AG08396 (cell line): ENCODE measurements at places on chromosomes 4 and X.

GRCh38 chrX:150913511-150913910 is 15.0 kb upstream of the CD99L2 start:
- DNase-seq, result no peak

- DNase-seq, result no peak
Observed at GRCh38 chr4:86280246-86280645, 79.6 kb downstream of the MAPK10 start.

GRCh38 chrX:31099536-31100090 is 27.8 kb upstream of the FTHL17 start:
- DNase-seq, result no peak

- DNase-seq, result no peak
Observed at GRCh38 chrX:67351411-67351810, 192.4 kb upstream of the AR start.

DNA sequence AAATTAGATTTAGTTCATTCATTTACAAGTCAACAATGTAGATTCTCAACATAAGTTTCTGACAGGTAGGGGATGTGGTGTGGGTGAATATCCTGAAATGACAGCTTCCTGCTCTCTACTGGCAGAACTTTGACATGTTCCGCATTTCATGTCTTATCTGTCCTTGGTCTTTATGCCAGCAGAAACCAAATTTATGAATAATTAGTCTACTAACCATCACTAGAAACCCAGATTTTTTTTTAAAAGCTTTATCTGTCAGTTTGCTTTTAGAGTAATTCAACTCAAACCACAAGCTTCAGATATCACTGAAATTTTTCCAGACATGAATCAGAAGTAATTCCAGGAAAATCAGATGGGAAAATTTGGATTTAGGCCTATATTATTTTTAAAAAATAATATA is 17.9 kb downstream of the COQ2 start:
- no peak for DNase-seq

GRCh38 chr4:168218645-168219044 is 99.9 kb downstream of the DDX60 start:
- peak; percentile 23 for DNase-seq

DNA sequence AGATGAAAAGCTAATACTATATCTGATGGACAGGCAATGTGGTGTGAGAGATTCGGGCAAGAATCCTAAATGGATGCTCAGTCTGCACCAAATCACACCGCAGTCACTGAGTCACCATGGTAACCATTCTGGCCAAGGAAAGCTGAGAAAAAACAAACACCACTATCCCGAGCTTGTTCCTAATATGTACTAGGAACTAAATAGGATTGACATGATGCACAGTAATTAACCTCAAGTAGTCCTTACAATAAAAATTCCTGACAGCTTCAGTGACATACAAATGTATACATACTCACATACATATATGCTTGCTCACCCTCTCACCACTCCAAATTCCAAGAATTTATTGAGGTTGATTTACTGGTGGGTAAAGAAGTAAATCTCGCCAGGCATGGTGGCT is 1.1 kb upstream of the RAB40A start:
- DNase-seq, result peak; percentile 33

DNA sequence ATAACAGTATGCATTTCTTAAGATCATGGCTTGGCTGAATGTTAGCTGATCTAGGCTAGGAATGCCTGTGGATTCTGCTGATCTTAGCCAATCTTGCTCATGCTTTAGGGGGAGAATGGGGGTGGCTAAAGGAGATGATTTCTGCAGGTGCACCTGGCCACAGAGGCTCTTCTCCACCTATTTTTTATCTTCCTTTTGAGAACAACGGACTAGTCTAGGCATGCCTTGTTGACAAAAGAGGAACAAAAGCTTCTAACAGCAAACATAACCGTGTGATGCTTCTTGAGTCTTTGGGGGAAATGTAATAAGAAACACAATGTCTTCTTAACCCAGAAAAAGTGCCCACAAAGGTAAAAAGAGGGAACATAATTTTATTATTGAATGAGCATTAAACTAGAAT is 743.5 kb downstream of the ARAP2 start:
- DNase-seq, result no peak

- peak; percentile 69 for DNase-seq
Observed at GRCh38 chrX:49186125-49187027, at the start of gene PRICKLE3. PRICKLE3 (minus strand) TSS chrX:49186373; CDS start chrX:49186297, 76 bp downstream.

DNA sequence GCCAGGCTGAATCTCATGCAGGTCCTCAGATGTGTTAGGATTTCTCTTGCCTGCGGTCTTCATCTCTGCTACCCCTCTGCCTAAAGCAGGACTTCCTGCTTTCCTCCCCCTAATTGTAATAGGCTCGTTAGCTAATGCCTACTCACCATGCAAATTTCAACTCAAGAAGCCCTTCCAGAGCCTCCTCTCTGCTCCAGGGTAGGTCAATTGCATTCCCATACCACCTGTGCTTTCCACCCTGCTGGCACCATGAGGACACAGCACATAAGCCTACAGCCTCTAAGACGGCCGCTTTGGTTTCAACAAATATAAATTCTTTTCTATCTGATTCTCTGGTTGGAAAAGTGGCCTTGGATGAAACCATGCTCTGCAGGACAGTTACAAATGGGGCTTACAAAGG is 93.9 kb downstream of the QDPR start:
- DNase-seq, result no peak

DNA sequence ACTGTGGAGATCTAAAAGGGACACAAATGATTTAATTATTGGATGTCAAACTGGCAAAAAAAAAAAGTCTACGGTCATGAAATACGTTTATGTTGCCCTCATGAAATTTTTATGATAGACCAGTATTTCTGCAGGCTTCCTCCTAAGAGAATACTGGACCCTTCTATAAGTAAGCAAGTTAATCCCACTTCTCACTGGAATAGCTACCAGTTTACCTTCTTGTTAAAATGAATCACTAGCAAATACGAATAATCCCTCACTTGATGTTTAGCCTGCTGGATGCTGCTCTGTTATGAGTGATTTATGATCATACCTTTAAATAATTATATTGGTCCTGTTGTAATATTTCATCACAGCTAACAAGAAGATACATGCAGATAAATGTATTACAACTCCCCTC is 39.6 kb upstream of the GRID2 start:
- no peak for DNase-seq

DNA sequence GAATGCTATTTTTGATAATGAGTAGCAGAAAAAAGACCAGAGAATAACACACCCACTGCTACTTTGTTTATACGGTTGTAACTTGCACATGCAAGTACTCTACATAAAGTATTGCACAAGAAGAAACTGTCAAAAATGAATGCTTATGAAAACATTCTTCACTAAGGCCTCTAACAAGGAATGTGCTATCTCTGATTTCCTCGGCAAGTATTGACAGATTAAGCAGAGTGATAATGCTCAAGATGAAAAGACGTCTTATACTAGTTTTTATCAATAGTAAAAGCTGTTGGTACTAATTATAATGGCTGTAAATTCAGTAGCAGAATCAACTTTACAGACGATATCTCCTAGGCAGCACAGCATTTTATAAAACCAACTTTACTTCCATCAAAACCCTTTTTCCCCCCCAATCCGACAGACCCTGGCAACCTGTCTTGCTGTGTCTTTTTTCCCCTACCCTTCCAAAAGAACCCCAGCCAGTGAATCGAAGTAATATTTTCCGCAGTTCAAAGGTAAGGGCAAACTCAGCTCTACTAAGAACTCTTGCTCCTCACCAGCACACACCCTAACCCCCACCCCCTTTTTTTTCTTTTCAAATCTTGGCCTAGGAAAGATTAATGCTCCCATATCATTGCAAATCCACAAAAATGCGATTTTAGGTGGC is 1.5 kb downstream of the FRYL start:
- peak; percentile 33 for DNase-seq

- DNase-seq, result no peak
Observed at GRCh38 chr4:152824561-152824960, 44.8 kb downstream of the ARFIP1 start.

GRCh38 chr4:91751961-91752360 is 551.8 kb upstream of the GRID2 start:
- no peak for DNase-seq

- DNase-seq, result peak; percentile 7
Observed at GRCh38 chrX:46180258-46180687, 364.9 kb downstream of the ZNF674 start.

- no peak for DNase-seq
Observed at GRCh38 chr4:75907966-75908365, 5.7 kb upstream of the PPEF2 start.

DNA sequence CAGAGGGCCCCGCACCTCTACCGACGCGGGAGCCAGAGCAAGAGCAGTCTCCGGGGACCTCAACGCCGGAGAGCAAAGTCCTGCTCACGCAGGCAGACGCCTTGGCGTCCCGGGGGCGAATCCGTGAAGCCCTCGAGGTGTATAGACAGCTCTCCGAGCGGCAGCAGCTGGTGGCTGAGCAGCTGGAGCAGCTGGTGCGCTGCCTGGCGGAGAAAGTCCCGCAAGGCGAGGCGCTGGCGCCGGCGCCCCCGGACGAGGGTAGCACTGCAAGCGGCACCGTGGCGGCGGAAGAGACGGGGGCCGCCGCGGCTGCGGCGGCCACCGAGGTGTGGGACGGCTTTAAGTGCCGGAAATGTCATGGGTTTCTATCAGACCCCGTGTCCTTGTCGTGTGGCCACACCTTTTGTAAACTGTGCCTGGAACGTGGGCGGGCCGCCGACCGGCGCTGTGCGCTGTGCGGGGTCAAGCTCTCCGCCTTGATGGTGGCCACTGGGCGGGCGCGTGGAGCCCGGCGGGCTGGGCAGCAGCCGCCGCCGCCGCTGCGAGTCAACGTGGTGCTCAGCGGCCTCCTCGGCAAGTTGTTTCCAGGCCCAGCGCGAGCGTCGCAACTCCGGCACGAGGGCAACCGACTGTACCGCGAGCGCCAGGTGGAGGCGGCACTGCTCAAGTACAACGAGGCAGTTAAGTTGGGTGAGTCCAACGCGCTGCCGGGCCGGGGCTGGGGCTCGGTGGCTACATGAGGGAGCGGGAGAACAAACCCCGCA is 672 bp downstream of the LONRF3 start:
- DNase-seq, result peak; percentile 35

DNA sequence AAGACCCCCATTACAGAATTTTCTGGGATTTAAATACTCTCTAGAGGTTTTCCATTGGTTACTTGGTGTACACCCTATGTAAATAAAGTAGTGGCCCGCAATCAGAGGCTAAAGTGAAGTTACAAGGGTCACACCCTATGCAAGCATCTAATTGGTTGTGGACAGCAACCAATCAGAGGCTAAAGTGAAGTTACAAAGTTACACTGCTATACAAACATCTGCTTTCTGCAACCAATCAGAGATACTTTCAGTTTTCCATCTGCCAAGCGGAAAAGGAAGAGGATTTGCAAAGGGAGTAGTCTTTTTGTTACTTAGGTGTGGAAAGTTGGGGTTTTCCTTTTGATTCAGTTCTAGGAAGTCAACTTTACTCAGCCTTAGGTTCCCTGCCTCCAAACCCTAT is 2.0 kb upstream of the ATRX start:
- no peak for DNase-seq

DNA sequence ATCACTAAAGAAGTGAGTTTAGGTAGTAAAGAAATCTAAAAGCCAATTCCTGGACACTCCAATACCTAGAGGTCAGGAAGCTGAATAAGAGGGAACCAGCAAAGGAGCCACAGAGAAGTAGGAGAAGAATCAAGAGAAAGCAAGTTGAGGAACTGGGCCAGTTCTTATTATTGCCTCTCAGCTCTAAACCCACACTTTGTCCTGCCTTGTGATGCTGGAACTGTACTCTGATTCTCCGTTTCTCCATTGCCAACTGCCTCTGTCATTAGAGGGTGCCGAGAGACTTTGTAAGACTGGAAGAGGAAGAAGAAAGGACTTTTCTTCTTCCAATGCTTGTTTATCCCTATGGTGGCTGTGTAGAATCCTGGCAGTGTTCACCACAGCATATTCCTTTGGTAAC is 38.6 kb downstream of the NSUN7 start:
- no peak for DNase-seq

DNA sequence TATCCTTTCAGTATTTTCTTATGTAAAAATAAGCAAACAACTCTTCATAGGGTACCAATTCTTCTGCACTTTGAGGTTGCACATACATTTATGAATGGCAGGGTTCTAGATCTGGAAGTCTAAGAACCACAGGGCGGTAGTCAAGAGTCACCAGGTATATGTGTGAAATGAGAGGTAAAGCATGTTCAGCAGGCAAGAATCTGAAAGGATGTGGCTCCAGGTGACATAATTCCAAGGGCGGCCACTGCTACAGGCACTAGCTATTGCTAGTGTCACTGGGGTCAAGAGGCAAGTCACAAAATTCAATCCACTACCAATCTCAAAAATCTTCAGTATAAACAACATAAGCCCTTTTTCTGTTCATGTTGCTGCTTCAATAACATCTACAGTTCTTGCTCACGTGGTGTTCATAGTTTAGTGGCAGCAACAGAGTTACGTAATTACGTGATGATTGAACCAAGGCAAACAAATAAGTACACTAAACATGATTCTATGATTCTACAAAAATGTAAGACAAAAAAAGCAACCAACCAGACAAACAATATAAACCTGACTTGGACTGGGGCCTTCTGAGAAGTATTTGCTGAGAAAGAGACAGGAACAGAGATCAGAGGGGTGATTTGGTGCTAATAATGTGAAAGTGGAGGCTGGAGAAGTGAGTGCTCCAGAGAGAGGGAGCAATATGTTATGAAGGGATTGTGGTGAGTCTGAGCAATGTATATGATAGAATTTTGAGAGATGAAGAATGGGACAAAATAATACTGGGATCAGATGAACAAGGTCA is 101.7 kb downstream of the NAA11 start:
- no peak for DNase-seq
